ENCODE measurements at places on chromosomes 3 and 15. TPM values are rescaled to one million over a fixed set of nuclear protein-coding genes. Genes with fewer than 3 reads are reported as not detected.

GRCh38 chr3:32203854-32204253 is 34.6 kb upstream of the CMTM8 start:
- no peak for DNase-seq

DNA sequence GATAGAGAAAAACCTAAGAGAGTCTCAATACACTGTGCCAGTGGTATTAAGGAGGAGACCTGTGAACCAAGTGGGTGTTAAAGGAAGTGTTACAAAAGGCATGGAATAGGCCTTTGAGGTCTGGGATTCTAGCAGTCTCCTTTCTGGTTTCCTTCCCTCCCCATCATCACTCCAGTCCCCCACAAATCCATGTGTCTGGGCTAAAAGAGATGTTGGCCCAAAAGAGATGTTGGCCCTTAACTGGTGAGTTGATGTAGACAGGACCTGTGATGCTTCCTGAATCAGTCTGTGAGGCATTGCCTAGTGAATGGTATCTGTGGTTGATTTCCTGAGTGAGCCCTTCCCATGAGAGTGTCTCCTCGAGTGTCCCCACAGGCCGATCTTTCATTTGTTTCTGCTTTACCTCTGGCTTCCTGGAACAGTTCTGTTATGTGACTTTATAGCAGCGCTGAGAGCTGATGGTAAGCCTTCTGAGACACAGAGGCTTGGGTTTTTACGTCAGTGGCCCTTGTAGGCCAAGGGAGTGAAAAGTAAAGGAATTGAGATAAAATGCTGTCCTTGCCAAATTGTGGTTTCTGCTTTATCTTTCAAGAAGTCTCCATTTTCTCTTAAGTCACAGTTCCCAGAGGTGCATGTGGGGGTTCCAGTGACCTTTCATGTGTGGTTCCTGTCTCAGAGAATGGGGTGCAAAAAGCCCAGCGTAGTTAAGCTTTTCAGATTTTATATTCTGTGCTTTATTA is 87.8 kb downstream of the KLHL25 start:
- DNase-seq = no peak

DNA sequence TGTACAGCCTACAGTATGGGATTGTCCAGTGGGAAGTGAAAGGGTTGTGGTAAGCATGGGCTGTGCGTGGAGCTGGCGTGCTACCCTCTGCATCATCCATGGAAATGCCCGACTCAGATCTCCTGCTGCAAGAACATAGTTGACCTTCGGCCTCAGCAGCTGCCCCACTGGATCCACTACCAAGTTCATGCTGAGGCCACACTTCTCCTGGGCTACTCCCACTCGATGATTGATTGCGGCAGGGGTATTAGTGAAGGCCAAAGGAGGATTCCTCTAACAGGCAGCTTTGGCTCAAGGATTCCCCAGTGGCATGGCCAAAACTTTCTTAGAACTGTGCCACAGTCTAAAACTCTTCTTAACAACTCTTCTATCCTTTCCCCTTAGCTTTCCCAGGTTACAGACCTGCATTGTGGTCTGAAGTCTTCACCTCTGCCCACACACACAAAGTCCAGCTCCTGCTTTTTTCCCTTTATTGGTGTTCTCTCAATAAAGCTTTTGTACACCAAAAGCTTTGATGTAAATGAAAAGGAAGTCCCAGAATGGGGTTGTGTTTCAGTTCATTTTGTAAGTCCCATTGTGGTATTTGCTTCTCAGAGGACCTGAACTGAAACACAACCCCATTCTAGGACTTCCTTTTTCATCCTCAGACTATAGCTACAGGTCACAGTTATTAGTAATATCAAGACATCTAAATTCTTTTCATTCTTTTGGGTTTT is 4.9 kb upstream of the TBC1D5 start:
- DNase-seq = no peak

GRCh38 chr3:12557473-12558100 is 700 bp downstream of the MKRN2 start:
- DNase-seq = no peak

GRCh38 chr15:26631894-26632293 is 141.0 kb downstream of the GABRB3 start:
- DNase-seq = no peak

DNA sequence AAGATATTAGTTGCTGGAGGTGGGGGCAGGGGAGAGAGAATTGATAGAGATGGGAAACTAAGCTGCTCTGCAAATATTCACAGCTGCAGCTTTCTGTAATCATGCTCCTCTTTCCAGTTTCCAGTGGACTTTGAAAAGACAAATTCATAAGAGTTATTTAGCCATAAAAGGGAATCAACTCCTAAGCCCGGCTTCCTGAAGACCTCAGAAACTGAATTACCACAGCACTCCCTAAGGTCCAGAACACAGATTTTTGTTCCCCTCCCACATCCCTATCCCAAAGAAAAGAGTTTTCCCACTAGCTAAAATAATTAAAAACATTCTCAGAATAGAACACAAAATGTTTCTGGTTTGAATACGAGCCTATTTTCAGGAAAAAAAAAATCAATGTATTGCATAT is 871.8 kb upstream of the NR2F2 start:
- no peak for DNase-seq

ECE2 gene
- not detected for total RNA-seq

CCDC54 gene
- not detected for total RNA-seq

PPP1R14D gene
- total RNA-seq = not detected

All from sciatic nerve (tissue), 2 donors.